T-helper 1 cell (primary cell): ENCODE measurements at places on chromosomes 3 and 15.

DNA sequence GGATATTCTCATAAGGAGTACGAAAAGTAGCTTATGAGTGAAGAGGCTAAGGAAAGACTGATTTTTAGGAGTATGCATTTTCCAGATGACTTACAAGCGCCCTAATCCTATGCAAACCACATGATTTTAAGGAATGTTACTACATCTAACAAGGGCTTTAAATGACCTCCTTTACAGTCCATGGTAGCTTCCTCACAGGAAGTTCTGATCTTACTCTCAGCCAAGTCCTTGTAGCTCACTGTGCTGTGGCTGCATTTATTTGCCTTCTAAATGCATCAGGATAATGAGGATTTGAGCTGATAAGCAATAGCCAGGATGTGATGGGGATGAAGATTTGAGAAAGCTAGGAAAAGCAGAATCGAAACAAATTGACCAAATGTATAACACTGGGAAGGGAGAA lies 896.0 kb downstream of the MCTP2 start:
- DNase-seq, result no peak

DNA sequence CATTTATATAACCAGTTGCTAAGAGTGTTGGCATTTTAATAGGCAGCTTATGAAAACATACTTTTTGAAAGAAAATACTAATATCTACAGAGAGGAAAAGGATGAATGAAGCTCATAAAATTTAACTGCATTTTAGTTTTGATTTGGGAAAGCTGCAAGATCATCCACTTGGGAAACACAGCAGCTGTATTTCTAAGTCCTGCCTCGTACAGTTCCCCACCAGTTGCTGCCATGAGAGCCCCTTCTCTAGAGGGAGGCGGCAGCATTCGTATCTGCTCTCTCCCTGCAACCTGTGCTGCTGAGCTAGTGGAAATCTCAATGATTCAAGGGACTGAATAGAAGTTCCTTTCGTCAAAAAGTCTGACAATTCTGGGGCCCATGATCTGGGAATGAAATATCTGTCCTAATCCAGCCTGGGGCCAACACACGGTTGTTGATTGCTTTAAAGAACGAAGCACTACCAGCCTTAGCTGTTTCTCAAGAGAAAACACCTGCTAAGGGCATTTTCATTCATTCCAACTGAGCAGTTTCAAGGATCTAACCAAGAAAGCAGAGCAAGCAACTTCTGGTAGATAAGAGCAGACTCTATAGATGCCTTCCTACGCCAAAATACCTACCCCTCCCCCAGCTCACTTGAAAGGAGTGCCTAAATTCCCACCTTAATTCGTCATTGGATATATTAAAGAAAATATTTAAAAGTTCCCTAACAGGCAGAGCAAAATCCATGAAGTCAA lies 223.7 kb downstream of the MAGI1 start:
- no peak for DNase-seq

DNA sequence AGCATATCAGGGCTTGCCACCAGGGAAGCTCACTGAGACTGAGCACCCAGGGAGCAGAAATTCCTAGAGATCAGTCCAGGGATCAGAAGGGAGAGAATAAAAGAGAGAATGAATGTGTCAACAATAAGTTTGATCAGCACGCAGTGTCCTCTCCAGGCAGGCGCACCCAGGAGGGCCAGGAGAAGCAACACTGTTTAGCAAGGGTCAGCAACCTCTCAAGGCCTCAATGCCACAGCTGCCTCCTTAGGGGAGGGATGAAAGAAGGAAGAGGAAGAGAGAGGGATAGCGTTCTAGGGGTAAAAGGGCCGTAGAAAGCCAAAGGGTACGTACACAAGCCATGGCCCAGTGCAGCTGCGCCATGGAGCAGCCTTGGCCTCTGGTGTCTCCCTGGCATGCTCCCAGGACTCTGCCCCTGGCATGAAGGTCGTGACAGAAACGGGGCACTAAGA lies 399.8 kb downstream of the SHQ1 start:
- no peak for DNase-seq

GRCh38 chr3:24315971-24316370 lies 178.7 kb downstream of the THRB start:
- no peak for DNase-seq

GRCh38 chr3:55661141-55661540 lies 174.0 kb upstream of the WNT5A start:
- DNase-seq, result no peak

DNA sequence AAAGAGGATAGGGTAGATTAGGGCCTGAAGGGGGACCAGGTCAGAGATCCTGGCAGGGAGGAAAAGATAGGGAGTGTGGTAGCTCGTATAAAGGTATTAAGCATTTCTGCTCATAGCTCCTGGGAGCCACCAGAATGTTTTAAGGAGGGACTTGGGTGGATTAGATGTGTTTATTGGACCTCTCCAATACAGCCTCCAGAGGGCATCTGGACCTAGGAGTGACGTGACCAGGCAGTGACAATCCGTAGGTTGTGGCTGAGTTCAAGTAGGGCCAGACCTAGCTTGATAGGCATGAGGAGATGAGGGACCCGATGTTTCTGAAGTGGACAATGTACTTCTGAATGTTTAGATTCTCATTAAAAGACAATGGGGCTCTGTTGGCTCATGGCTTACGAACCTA lies 435.2 kb downstream of the MCTP2 start:
- no peak for DNase-seq

GRCh38 chr3:60308808-60309207 lies 942.4 kb downstream of the FHIT start:
- no peak for DNase-seq

DNA sequence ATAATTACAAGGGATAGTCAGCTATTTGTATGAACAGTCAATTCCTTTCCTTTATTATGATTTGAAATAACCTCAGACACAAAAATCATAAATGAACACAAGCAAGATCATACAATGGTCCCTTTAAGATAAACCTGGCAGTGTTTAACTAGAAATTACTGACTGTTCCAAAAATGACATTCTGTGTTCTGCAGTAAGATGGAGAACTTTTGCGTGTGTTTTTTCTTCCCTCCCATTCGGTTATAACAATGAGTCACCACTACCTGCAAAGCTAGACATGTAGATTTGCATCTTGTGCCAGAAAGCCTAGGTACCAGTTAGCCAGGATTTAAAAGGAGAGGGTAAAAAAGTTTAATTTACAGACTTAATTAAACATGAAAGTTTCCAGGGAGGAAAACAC lies 248.2 kb upstream of the ADAMTS9 start:
- no peak for DNase-seq

- DNase-seq, result peak; percentile 18
Measured at GRCh38 chr3:151203051-151203420, at the start of gene GPR171. Gene GPR171 (minus strand): TSS chr3:151203216. CDS start chr3:151199386, 3,830 bp downstream.

GRCh38 chr15:27250223-27250622 lies 279.2 kb downstream of the GABRG3 start:
- no peak for DNase-seq

DNA sequence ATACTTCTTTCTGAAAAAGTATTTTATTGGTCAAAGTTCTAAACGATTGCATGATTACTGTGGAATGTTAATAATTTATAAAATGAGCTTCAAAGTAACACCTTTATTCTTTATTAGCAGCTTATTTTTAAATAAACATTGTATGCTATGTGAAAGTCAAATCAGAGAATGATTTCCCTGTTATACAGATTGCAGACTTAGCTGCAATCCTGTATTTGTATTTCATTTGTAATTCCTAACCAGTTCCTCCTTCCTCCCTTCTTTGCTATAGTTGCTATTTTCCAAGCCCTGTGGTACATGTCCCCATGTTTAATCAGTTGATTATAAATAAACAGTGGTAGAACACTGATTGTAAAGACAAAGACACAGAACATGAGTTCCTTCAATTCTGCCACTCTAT lies 42.4 kb upstream of the C15orf39 start:
- DNase-seq, result no peak

- DNase-seq, result no peak
Measured at GRCh38 chr15:44159492-44159891, 35.6 kb downstream of the FRMD5 start.

DNA sequence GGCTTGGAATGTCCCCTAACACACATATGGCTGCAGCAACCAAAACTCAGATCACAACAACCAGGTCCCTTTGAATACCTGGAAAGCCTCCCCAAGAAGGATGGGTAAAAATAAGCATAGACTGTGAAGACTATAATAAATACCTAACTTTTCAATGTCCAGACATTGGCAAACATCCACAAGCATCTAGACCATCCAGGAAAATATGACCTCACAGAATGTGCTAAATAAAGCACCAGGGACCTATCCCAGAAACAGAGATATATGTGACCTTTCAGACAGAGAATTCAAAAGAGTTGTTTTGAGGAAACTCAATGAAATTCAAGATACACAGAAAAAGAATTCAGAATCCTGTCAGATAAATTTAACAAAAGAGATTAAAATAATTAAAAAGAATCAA lies 109.2 kb downstream of the NEDD4 start:
- no peak for DNase-seq

DNA sequence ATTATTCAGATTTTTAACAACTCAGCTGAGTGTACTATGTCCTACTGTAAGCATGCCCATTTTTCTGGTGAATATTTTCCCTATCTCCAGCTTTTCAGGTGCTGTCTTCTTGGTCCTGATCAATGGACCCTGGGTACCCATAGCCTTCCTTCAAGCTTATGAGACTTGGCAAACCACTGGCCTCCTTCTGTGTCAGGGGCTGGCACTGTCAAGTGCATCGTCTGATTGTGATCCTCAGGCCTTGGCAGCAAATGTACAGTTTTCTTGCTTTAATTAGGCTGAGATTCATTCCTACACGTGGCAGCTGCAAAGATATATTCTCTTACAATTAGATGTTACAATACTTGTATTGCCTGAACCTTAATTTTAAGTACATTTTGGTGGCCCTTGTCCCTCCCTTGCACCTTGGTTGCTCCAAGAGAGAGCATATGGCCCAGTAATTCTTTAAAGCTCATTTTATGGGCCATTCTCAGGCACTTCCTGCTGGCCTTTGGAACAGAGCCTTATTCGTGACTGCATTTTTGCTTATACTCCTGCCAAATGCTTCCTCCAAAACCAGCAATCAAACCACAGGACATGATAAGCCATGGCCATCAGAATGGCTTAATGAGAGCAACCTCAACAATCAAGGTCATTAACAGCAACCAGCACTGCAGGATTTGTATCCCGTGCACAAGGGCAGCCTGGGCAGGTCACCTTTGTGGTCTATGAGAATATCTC lies 179.9 kb downstream of the CNTN6 start:
- no peak for DNase-seq

GRCh38 chr3:47288966-47289910 lies 6.5 kb downstream of the KLHL18 start:
- DNase-seq, result no peak

GRCh38 chr3:99357131-99357530 lies 281.3 kb upstream of the COL8A1 start:
- no peak for DNase-seq

DNA sequence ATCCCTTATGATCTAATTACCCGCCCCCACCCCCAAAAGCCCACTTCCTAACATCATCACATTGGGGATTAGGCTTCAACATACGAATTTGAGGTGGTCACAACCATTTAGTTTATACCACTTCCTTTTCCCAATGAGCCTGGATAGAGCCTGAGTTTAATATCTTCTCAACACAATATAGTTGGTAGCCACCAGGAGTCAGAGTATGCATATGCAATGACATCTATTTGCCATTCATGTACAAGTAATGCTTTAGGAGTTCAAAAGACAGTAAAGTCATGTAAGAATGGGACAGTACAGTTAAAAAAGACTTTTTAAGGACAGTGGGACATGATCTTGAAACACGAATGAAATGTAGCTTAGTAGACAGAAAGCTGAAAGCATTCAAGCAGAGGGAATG lies 172.4 kb downstream of the DCLK3 start:
- no peak for DNase-seq

DNA sequence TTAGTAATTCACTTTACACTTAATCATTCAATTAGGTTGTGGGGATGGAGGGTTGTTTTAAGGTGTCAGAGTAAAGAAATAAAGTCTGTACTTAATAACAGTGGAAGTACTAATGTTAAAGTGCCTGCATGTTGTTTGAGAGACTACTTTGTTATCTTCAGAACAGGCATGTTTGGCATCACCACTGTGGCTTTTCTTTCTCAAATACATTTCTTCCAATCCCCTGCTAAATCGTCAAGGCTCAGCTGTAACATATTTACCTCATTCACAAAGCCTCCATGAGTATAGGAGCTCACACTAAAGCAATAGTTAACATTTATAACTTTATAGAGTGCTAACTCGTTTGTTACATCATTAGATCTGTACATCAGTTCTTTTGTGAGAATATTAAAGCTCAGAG lies 2.6 kb downstream of the TIMMDC1 start:
- DNase-seq, result no peak
